ENCODE measurements at places on chromosomes 12 and 14. TPM values are rescaled to one million over a fixed set of nuclear protein-coding genes. Genes with fewer than 3 reads are reported as not detected.

ATXN3 gene
- 30.5 TPM for total RNA-seq

NEUROD4 gene
- not detected for total RNA-seq

PSME1 gene
- 397 TPM for total RNA-seq

DNA sequence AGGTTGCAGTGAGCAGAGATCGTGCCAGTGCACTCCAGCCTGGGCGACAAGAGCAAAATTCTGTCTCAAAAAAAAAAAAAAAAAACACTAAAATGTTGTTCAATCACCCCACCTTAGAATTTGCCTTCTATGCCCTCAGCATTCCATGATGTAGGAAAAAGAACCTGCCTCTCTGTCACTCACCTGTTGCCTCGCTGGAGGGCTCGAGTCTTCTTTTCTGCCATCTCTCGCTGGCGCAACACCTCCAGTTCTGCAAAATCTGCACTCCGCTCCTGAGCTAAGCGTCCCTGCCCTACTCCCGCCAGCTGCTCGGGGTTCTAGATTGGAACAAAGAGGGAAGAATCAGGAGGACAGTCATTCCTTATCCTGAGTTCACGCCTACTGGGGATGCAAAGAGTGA, 17.9 kb downstream of the TIMELESS start:
- H3K36me3 ChIP-seq: peaks cover 40% of the 10 kb centered on the region
- H3K27me3 ChIP-seq: no peaks in the 10 kb centered on the region
- no peak overlapping the region for H3K4me3 ChIP-seq
- no peak for DNase-seq
- H3K4me1 ChIP-seq: no peaks in the 10 kb centered on the region

DNA sequence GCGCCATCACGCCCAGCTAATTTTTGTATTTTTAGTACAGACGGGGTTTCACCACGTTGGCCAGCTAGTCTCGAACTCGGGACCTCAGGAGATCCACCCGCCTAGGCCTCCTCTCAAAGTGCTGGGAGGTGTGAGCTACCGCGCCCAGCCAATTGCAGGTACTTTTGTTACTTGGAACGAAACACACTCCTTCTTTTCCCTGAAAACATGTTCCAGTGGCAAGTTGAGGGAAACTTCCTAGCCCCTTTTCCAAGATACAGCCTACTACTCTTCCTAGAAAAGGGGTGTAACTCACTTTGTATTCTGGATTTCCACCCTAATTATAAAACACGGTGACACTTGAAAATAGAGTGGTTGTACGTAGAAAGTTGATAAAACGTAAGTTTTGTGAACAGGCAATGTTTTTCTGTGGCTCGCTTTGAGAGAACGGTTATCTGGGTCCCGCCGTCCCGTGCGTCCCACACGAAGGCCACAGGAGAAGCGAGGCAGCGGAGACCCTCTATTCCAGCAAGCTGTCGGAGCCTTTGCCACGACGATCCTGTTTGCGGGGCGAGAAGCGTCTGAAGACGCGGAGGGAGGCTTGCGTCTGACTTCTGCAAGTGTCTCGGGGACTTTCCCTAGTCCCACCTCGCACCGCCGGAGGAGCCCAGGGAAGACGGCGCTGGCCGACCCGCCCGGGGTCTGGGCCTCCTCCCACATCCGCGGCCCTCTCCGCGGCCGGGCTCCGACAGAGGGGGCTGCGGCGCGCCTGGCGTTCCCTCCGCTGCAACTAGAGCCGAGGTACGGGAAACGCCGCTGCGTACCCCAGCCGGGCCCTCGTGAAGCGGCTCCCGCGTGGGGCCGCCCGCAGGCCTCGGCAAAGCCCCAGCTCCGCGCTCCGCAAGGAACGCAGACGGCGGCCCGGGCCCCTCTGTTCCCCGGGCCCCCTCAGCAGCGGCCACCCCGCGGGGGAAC, 745 bp downstream of the CDCA4 start:
- H3K4me3 ChIP-seq: peak overlapping the region; percentile 96
- H3K4me1 ChIP-seq: peaks cover 77% of the 10 kb centered on the region
- H3K27me3 ChIP-seq: no peaks in the 10 kb centered on the region

GRCh38 chr12:131849700-131850553, 21.7 kb downstream of the MMP17 start:
- DNase-seq: no peak
- H3K4me3 ChIP-seq: no peak overlapping the region
- H3K27me3 ChIP-seq: no peaks in the 10 kb centered on the region

GRCh38 chr12:12219664-12220063, 47.2 kb downstream of the LRP6 start:
- no peak overlapping the region for H3K4me3 ChIP-seq
- DNase-seq: no peak
- no peaks in the 10 kb centered on the region for H3K36me3 ChIP-seq
- no peak overlapping the region for H3K27ac ChIP-seq
- peaks cover 3% of the 10 kb centered on the region for H3K4me1 ChIP-seq

GRCh38 chr14:51780006-51780692, 80.3 kb upstream of the GNG2 start:
- DNase-seq: peak; percentile 74
- peaks cover 37% of the 10 kb centered on the region for H3K27me3 ChIP-seq
- H3K4me1 ChIP-seq: peaks cover 15% of the 10 kb centered on the region
- H3K4me3 ChIP-seq: no peak overlapping the region

GRCh38 chr12:92624236-92624635, 78.6 kb upstream of the PLEKHG7 start:
- H3K36me3 ChIP-seq: peaks cover 2% of the 10 kb centered on the region

DNA sequence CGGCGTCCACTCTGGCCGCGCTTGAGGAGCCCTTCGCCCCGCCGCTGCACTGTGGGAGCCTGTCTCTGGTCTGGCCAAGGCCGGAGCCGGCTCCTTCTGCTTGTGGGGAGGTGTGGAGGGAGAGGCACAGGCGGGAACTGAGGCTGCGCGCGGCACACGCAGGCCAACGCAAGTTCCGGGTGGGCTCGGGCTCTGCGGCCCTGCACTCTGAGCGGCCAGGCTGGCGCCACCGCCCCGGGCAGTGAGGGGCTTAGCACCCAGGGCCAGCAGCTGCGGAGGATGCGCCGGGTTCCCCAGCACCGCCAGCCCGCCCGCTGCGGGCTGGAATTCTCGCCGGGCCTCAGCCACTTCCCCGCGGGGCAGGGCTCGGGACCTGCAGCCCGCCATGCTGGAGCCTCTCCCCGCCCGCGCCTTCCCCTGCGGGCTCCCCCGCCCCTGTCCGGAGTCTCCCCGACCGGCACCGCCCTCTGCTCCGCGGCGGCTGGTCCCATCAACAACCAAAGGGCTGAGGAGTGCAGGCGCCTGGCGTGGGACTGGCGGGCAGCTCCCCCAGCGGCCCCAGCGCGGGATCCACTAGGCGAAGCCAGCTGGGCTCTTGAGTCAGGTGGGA, 921.2 kb upstream of the FOXG1 start:
- DNase-seq: no peak
- H3K36me3 ChIP-seq: no peaks in the 10 kb centered on the region
- H3K27me3 ChIP-seq: no peaks in the 10 kb centered on the region
- H3K4me3 ChIP-seq: no peak overlapping the region

DNA sequence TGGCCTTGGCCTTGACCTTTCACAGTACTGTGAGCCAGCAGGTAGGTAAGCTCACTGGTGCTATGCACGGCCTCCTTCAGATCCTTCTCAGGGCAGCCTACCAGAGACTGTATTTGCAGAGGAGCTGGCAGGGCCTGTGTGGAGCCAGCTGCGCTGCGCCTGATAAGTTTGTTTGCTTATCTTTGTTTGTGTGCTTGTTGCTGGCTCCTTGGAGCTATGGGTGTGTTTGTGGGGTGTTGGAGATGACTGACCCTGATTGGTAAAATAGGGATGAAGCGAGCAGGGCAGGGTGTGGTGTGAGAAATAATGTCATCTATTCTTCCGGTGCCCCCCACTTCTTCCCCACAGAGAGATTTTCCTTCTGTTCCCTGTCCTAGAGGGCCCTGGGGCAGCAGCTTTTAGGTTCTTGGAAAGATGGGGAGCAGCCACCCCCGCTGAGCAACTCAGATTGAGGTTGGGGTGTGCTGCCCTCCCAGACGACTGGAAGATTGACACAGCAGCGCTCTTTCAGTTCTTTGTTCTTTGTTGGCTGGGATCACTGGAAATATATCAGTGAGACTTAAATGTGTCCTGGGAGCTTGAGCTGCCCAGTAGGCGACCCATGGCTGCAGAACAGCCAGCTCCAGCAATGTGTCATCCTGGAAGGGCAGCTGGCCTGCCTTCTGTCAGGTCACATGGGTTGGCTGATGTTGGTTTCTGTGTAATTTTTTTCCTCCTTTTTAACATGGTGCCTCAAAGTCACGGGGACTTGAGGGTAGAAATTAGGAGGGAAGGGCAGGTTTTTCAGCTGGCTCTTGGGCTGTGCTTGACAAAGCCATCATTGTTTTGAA, 19.6 kb downstream of the MLXIP start:
- H3K4me3 ChIP-seq: no peak overlapping the region
- no peaks in the 10 kb centered on the region for H3K27me3 ChIP-seq
- H3K36me3 ChIP-seq: peaks cover 6% of the 10 kb centered on the region
- H3K27ac ChIP-seq: no peak overlapping the region
- H3K4me1 ChIP-seq: peaks cover 34% of the 10 kb centered on the region

GRCh38 chr14:61542848-61543790, 152.2 kb upstream of the HIF1A start:
- peaks cover 89% of the 10 kb centered on the region for H3K36me3 ChIP-seq
- no peaks in the 10 kb centered on the region for H3K27me3 ChIP-seq
- H3K27ac ChIP-seq: no peak overlapping the region

DNA sequence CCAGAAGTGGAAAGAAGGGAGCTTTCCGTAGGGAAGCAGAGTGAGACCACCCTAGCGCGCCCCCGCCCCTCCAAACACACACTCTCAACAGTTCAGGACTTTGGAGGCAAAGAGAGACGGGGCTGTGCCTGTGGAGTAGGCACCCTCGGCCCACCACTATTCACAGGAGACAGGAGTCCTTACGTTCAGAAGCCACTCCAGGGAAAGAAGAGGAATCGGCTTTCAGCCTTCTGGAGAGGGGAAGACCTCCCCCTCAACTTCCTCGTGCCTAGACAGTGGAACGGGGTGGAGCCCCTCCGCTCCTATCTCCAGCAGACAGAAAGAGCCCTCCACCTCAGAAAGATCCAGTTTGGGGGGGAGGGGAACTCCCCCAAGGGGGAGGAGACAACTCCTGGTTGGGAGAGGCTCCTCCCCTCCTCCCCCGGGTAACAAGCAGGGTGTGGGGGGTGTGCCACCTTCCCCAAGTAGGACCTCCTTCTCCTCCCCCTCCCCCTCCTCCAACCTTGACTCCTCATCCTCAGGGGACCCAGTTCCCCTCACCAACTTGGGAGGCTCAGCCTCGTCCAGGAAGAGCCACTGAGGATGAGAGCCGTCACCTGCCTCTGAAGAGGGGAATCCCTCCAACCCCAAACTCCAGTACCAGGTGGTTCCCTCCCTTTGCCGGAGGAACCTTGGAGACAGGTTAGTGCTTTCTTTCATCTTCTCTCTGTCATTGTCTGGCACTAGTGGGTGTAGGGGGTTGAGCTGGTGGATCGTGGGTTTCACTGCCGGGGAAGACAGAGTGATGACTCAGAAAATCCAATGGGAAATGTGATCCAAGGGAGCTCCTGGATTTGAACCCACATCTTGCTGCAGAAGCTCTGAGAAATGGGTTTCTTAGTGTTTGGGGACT, 883 bp downstream of the FOXJ2 start:
- H3K4me1 ChIP-seq: peaks cover 56% of the 10 kb centered on the region
- H3K27me3 ChIP-seq: no peaks in the 10 kb centered on the region
- H3K4me3 ChIP-seq: peak overlapping the region; percentile 84
- DNase-seq: peak; percentile 46

DNA sequence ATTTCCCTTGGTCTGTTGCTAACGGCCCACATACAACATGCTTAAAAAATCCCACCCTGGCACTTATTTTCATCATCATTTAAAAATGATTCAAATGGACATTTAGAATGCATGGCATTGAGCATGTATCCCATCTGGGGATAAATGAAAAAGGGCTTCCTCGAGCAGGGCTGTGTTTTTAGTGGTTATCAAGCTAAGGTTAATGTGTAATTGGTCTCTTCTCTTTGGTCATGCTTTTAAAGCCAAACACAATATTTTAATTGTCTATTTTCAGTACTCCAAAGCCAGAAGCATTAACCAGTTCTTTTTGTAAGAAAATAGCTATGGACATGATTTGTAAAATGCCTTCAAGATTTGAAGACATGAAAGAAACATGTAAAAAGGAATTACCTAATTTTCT, 1.9 kb upstream of the TRHDE start:
- no peak overlapping the region for H3K27ac ChIP-seq
- no peaks in the 10 kb centered on the region for H3K36me3 ChIP-seq
- peaks cover 45% of the 10 kb centered on the region for H3K27me3 ChIP-seq
- H3K4me3 ChIP-seq: no peak overlapping the region
- peaks cover 5% of the 10 kb centered on the region for H3K4me1 ChIP-seq
- DNase-seq: no peak

DNA sequence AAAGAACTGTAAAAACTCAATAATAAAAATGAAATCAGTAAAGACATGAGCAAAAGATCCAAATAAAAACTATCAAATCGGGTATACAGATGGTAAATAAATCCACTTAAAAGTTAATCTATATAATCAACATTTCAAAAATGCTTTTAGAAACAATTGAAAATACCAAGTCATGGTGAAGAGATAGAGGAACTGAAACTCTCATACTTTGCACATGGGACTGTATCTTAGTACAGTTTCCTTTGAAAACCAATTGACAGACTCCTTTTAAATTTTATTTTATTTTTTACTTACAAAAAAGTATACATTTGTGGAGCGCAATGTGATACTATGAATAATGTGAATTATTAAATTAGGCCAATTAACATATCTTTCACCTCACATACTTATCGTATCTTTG, 98.6 kb upstream of the FAR2 start:
- no peaks in the 10 kb centered on the region for H3K4me1 ChIP-seq
- H3K27me3 ChIP-seq: peaks cover 16% of the 10 kb centered on the region
- no peaks in the 10 kb centered on the region for H3K36me3 ChIP-seq

GRCh38 chr14:75088566-75089373, 19.3 kb downstream of the ZC2HC1C start:
- H3K36me3 ChIP-seq: peaks cover 48% of the 10 kb centered on the region
- H3K27me3 ChIP-seq: no peaks in the 10 kb centered on the region
- peak; percentile 35 for DNase-seq
- no peak overlapping the region for H3K27ac ChIP-seq

DNA sequence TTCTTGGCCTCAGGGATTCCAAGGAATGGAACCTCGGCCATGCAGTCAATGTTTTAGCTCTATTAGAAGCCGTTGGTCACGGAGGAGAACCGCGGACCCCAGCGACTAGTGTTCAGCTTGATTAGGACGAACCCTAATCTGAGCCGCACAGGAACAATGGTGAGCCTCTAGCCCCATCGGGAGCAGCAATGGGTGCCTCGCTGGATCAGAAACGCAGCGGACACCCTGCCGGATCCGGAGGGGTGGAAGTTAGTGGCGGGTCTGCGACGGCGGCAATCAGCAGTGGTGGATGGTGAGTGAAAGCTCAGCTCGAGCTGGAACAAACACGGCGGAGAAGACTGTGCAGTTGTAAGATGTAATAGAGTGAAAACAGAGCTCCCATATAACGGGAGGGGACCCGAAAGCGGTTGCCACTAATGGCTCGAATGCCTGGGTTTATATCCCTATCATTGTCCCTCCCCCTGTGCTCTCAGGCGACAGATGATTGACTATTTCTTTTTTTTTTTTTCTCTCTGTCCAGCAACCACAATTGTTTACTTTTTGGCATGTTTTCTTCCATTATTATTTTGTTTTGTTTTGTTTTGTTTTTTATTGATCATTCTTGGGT, 127.7 kb downstream of the ZNF664 start:
- H3K36me3 ChIP-seq: no peaks in the 10 kb centered on the region
- no peaks in the 10 kb centered on the region for H3K27me3 ChIP-seq
- DNase-seq: no peak
